ENCODE measurements at places on chromosomes 5 and 9.

DNA sequence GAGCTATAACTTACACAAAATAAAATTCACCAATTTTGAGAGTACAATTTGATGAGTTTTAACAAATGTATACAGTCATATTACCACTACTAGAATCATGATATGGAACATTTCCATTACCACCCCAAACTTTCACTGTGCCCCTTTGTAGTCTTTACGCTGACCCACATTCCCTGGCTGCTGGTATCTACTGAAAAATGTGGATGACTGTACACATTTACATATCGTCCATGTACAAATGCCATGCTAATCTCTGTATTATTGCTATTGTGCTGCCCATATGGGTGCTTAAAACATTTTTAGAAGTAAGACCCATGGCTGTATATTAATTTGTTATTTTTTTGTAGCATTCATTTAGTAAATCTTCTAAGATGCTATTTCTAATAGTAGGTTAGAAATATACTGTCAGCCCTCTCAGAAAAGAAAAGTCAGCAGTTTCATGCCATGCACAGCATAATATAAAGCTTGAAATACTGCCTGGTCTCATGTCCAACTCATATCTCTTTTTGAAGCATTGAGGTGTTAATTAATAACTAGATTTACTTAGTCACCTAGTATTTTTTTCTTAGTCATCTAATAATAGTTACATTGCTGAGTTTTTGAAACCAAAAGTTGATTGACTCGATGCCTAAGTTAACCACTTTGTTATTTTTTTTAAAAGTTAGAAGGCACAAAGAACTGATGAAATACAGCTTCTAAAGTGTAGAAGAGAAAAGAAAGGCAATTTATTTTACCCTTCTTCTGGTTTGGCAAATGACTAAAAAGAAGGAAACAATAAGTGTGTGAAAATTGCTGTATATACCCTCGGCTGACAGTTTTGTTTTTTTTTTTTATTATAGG is 188.3 kb upstream of the MEF2C start:
- no peak for DNase-seq

DNA sequence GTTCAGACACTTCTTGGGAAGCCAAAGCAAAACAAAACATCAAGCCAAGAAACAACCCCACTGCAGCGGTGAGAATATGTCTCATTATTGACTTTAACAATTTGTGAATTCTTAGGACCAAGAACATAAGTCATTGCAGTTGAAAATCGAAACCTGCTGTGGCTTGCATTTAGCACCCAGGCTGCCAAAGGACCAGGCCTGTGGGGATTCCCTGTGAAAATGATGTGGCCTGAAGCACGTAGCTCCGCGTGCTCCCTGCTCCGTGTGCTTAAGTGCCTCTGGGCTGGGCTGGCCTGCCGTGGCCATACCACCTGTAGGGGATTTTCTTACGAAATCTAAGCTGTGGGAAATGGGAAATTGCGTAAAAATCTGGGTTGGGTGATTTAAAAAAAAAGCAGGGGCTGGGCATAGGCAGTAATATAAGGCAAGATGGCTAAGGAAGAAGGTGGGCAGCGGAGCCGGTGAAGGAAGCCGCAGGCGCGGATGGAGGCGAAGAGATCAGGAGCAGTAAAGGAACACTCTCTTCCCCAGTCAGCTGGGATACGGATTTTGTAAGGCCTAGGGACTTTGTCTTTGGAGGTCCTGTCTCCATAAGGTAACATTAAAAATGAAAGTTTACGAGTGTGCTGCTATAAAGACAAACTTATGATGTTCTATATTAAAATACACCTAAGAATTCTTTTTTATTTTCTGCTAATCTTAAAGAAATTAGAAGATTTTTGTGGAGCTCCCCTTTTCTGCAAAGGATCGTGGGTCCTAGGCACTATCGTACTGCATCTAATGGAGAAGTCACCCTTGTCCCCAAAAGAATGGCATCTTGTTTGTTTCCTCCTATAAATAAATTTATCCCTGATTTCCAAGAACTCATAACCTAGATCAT is 189.6 kb upstream of the SEMA6A start:
- no peak for DNase-seq

DNA sequence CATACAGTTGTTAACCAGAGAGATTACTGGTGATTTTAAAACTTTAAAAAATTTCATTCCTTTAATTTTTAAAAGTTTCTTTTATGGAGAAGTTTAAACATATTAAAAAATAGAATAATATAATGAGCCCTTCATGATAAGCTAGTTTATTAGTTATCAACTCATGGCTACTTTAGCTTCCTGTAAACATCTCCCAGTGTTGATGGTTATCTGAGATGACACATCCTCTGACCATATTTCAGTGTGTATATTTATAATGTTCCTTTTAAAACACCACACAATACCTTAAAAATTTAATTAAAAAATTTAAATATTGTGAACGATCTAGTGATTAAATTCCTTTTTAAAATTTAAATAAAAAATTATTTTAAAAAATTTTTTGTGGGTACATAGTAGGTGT is 74.1 kb downstream of the IPO11 start:
- no peak for DNase-seq

GRCh38 chr9:133109931-133110650 is 10.9 kb downstream of the RALGDS start:
- no peak for DNase-seq

DNA sequence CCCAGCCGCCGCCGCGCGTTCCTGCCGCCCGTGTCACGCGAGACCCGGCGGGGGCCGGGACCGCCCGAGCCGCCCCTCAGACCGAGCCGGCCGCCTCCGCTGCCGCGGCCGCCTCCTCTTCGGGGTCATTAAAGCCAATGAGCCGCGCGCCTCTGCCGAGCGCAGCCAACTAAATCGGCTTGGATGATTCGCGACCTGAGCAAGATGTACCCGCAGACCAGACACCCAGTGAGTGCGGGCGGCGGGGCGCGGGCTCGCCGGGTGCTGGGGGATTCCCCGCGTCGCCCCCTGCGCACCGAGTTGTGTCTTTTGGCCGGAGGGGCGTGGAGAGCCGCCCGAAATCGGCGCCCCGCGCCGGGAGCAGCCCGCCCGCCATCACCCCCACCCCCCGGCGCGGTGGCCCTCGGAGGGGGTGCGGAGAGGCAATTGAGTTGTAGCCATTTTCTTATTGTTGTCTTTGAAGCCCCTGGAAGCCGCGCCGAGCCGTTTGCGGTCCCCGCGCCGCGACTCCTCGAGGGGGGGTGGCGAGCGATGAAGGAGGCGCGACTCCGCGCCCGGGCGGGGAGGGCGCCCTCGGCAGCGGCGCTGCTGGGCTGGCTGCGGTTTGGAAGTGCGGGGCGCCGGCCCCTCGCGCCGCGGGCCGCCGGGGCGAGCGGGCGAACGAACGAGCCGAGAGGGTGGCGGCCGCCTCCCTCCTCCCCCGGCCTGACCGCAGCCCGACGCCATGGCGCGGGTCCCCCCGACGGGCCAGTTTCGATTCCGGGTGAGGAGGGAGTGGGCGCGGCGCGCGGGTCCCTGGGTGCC is 1.0 kb downstream of the TLE4 start:
- DNase-seq: peak; percentile 74

GRCh38 chr5:52757527-52757926 is 30.2 kb upstream of the ITGA1 start:
- no peak for DNase-seq

DNA sequence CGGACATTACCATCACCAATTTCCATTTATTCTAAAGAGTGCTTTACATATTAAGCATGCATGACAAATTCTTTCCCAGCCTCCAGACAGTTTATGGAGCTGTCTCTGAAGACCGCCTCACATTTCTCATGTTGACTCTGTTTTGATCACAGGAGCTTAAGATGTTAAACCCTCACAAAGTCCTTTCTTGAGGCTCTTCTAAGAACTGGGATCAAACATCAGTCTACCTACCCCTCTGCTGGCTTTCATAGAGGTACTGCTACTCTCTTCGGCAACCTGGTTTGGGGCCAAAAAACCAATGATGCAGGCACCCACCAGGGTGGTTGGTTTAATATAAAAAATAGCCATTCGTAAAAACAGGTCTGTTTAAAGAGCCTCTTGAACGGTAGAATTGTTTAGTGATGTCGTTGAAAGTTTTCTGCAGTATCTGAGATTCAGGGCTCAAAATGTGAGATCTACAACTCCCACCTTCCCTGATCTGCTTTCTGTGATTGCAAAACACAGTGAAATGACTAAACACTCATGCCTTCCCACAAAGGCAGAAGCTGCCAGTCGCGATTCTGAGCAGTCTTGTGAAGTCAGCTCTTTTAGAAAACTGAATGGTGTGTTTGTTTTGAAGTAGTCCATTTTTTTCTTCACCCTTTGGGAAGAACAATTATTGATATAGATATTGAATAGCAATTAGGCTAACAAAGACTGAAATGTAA is 3.5 kb downstream of the RXFP3 start:
- no peak for DNase-seq

GRCh38 chr5:137498301-137498735 is 808 bp downstream of the SPOCK1 start:
- DNase-seq: no peak

DNA sequence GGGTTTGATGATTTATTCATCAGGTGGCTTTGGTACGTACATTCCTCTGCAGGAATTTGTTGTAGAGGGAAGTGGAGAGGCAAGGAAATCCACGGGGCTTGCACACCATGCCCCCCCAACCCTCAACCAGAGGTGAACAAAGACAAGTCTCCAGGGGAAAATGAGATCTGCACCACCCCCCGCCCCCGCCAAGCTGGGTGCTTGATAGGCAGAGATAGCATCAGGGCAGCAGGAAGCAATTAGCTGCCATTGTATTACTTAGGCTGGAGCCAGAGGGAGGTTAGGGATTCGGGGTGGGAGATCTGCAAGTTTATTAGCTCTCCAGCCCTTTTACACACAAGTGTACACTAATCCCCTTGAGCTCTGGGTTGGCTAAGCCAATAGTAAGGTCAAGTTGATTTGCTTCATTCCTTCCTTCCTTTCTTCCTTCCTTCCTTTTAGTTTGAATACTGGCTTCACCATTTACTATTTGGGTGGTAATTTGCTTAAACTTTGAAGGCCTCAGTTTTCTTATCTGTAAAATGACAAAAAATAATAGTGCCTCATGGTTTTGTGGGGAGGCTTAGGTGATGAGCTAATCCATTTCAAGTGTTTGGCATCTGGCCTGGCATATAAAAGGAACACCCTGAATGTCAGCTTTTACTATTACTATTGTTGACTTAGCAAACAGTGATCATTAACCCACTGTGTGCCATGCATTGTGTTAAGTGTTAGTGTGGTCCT is 34.1 kb downstream of the SPRY4 start:
- DNase-seq: no peak

GRCh38 chr9:101840694-101841188 is 102.3 kb upstream of the GRIN3A start:
- no peak for DNase-seq

GRCh38 chr5:157860898-157861890 is 2.2 kb upstream of the CLINT1 start:
- peak; percentile 45 for DNase-seq

GRCh38 chr5:74334062-74334761 is 306.3 kb downstream of the ENC1 start:
- no peak for DNase-seq

DNA sequence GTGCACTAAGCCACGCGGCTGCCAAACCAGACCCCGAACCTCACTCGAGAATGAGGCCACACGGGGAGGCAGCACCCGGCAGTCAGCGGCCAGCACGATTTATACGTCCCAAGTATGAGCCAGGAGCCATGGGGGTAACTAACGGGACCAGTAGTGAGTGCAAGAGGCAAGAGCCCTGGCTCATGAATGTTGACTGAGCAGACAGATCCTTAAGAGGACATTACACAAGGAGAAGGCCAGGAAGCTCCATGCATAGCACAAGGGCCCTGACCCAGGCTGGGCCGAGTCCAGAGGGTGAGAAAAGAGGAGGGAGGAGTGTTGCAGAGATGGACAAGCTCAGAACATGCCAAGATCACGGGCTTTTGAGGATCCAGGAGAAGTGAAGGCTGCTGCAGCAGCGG is 58.6 kb upstream of the PHYKPL start:
- DNase-seq: no peak

GRCh38 chr9:94773655-94774054 is 47.2 kb downstream of the AOPEP start:
- DNase-seq: no peak

GRCh38 chr5:74641735-74642542 is 1.4 kb upstream of the ENC1 start:
- DNase-seq: peak; percentile 19

DNA sequence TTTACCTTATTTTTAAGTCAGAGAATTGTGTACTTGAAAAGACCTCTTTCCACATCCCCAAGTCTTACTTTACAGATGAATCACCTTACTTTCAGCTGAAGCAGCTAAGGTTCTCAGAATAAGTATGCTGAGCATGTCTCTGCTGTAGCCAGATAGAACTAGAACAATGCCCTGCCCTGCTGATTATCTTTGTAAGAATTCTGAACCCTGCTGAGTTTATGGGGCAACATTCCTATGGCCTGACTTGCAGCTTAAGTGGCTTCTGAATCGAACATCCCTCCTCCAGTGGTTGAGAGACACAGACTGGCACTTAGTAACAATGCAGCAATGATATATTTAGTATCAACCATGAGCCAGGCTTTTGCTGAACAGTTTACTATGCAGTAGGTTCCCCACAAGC is 592.0 kb upstream of the WWC1 start:
- DNase-seq: no peak

DNA sequence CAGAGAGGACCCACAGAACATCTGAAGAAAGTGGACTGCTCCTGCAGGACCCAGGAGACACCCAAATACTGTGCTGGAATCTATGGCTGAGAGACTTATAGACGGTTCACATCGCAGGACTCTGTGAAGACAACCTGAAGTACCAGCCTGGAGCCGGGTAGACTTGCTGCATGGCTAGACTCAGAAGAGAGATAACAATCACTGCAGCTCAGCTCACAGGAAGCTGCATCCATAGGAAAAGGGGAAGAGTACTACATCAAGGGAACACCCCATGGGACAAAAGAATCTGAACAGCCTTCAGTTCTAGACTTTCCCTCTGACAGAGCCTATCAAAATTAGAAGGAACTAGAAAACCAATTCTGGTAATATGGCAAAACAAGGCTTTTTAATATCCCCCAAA is 26.5 kb upstream of the TRIM36 start:
- DNase-seq: no peak

- no peak for DNase-seq
Measured at GRCh38 chr9:347667-348292, 133.1 kb downstream of the DOCK8 start.

DNA sequence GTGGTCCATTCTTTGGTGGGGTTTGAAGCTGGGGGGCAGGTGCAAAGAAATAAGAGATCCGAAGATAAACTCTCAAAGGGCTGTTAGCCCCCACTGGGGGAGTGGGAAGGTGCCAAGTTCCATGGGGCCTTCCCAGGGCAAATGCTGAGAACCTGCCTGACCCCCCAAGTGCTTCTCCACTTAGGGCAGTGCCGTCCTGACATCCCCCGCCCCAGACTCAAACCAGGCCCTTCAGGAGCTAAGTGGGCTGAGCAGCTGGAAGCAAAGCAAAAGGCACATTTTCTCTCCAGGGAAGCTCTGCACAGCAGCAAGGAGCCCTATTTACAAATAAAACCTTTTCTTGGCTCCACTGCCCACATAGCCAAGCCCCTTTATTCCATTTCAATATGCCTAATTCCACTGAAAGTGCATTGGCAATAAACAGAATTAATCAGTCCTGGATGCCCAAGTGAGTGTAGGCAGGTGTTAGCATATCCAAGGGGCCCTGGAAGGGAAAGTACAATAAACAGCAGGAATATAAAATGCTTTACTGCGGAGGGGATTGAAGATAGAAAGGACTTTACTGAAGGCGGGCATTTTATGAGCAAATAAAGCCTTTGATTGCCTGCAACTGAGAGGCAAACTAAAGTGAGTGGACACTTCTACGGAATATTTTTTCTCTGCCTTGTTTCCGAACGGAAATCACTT is 44.6 kb downstream of the WHRN start:
- DNase-seq: no peak

All from activated T-cell treated with anti-CD3 and anti-CD28 coated beads, Interleukin-2, amount 50 U/mL, for 72 hours (primary cell).